Fibroblast of the aortic adventitia (primary cell): ENCODE measurements at places on chromosomes 2 and 18.

GRCh38 chr2:226131299-226131784 lies 668.3 kb downstream of the IRS1 start:
- no peak for DNase-seq

DNA sequence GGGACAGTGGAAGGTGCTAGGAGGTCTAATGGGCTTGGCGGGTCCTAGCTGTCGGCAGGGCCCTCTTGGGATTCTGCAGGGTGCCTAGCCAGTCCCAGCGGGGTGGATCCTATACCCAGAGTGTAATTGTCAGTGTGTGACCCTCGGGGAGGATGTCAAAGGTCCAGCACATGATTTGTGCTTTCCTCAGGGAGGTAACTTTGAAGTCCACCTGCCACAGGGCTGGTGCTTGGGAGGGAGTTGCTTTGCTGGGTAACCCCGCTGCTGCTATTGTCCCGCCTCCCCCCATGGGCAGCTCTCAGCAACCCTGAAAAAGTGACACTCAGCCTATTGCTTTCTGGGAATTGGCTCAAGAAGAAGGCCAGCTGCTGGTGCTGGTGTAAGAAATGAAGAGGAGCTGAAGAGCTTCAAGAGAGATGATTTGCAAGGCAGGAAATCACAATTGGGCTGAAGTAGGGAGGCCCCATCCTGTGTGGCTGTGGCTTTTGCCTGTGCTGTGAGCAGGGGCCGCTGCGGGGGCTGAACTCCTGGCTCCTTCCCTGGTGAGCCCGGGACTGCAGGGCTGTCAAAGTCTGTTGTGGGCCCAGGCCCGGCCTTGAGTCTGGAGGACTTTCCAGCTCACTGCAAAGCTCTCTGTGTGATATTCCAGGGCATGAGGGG lies 36.4 kb downstream of the EMILIN2 start:
- no peak for DNase-seq

DNA sequence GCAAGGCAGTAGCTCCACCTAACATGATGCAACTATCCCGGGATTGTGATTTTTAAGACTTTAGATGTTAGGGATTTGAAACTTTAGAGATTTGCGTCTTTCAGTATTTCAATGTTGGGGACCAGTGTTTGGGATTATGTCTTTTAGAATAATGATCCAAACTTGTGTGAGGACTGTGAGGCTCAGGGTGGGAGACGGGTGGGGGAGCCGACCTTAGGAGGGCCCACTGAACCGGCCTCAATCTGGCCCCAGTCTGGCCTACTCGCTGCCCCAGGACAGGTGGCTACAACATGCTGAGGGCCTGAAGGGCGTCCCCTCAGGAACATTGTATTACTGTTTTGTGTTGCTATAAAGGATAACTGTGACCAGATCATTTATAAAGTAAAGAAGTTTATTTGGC lies 10.7 kb downstream of the AMER3 start:
- no peak for DNase-seq

DNA sequence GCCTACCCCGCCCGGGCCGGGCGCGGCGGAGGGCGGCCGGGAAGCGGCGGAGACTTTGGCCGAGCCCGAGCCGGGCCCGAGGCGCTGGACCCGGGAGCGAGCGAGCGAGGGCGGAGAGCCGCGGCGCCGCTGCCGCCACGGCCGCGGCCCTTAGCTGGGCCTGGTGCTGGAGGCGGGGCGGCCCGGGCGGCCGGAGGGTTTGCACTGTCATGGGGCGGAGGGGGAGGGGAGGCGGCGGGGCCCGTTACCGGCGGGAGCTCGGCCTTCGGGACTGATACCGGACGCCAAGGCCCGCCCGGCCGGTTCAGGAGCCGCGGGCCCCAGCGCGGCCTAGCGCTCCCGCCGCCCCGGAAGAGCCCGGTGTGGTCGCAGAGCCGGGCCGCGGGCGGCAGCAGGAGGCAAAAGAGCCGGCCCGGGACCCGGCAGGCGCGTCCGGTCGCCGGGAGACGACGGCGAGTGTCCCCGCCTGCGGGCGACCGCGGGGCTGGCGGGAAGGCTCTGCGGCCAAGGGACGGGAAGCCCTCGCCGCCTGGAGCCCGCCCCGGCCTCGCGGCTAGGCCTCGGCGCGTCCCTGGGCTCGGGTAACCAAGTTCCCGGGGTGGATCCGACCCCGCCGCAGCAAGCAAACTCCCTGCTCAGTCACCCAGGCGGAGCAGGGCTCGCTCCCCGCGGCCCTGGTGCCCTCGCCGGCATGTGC lies 697 bp downstream of the KCMF1 start:
- peak; percentile 27 for DNase-seq
